ENCODE measurements at places on chromosomes 2 and 18.

DNA sequence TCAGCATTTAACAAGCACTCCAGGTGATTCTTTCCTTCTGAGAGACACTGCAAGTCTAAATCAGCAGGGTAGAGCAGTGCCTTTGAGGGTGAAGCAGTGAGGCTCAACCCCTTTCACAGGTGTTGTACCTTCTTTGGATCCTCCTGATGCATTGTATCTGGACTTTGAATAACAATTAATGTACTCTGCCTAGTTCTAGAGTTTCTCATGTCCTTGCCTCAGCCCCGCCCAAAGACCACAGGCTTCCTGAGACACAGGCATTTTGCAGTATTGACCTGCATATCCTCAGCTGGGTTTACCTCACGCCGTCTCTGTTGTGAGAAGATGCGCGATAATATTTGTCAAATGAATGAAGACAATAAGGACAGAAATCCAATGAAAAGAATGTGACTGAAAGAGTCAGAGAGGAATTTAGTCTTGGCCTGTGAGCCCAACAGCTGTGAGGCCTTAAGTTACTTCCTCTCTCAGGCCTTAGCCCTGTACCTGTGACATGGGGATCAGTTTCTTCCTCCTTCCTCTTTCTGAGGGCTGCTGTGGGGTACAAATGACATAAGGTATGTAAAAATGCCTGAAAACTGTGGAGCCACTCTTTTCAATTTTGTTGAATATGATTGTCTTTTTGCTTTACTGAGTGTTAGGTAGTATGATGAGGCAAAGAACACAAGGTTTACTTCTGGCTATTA, 43.7 kb downstream of the WIPF1 start:
- DNase-seq = peak; percentile 33

- no peak for DNase-seq
Measured at GRCh38 chr2:59288771-59289170, 1047.6 kb upstream of the FANCL start.

GRCh38 chr2:39696838-39697237, 31.1 kb downstream of the TMEM178A start:
- no peak for DNase-seq

- no peak for DNase-seq
Measured at GRCh38 chr2:120037995-120038541, 25.2 kb downstream of the EPB41L5 start.

- no peak for DNase-seq
Measured at GRCh38 chr2:240389302-240389805, 46.1 kb upstream of the GPC1 start.

GRCh38 chr18:32366586-32367538, 103.8 kb downstream of the GAREM1 start:
- no peak for DNase-seq

DNA sequence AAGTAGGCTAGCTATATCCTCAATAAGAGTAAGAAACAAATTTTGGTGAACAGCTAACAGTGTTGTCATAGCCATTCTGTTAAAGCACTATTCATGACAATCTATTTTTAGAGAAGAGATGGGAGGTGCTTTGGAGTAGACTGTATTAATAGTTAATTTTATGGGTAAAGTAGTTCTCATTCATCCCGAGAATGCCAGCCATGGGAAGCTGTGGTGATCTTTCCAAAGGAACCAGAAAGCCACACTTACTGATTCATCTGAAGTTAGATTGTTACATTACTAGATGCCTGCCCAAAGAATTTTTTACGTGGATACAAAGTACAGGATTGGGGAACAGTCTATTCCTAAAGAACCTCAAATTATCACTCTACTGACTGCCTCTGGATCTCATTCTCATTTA, 74.6 kb downstream of the ZRANB3 start:
- no peak for DNase-seq

DNA sequence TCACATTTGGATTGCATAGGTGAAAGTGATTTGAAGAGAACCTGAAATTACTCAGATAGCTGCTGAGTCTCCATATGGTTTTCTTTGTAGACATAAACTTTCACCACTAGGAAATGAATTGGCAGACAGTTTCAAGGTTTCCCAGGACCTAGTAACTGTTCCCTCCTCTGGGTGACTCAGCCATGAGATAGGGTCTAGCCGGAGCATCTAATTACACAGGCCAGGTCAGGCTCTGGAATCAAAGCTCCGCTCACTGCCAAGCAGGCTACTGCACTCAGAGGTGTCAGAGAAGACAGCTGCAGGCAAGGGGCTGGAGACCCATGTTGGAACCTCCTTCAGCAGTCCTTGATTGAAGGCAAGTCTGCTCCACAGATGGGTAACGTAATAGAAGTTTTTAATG, 429.2 kb downstream of the TNS1 start:
- DNase-seq = no peak

- no peak for DNase-seq
Measured at GRCh38 chr2:165905854-165906253, 47.7 kb downstream of the TTC21B start.

Measured in activated effector memory CD4-positive, alpha-beta T cell treated with Interleukin-2 at 50 U/mL for 16 hours (primary cell).